GM23338 (cell line): ENCODE measurements at places on chromosomes 7 and 10.
A peak's percentile ranks its signal among the peaks of the same experiment; 100 is the strongest.

- H3K4me3 ChIP-seq: no peak overlapping the region
- H3K27me3 ChIP-seq: no peaks in the 10 kb centered on the region
- DNase-seq: no peak
These were observed 37.8 kb downstream of the PODXL start for GRCh38 chr7:131518626-131519025.

GRCh38 chr7:30915005-30915601 is 3.5 kb downstream of the AQP1 start:
- no peak overlapping the region for H3K4me3 ChIP-seq
- H3K4me1 ChIP-seq: no peaks in the 10 kb centered on the region
- no peak for DNase-seq
- H3K27ac ChIP-seq: no peak overlapping the region
- H3K27me3 ChIP-seq: no peaks in the 10 kb centered on the region

- no peak overlapping the region for H3K27ac ChIP-seq
- no peaks in the 10 kb centered on the region for H3K36me3 ChIP-seq
- no peak for DNase-seq
- H3K4me3 ChIP-seq: no peak overlapping the region
- no peaks in the 10 kb centered on the region for H3K27me3 ChIP-seq
- peaks cover 22% of the 10 kb centered on the region for H3K4me1 ChIP-seq
These were observed 71.3 kb downstream of the PARD3 start for GRCh38 chr10:34743814-34744213.

DNA sequence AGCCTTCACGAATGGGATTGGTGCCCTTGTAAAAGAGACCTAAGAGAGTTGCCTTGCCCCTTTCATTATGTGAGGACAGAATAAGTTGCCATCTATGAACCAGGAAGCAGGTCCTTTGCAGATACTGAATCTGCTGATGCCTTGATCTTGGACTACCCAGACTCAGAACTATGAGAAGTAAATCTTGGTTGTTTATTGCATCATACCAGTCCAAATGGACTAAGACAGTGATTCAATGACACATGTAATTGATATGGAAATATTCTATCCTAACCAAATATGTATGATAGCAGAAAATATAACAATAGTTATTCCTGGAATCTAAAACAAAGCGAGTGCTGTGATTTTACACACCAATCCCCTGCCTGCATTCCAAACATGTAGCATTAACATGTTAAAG is 17.0 kb upstream of the LYZL1 start:
- no peak for DNase-seq
- no peaks in the 10 kb centered on the region for H3K36me3 ChIP-seq
- no peaks in the 10 kb centered on the region for H3K27me3 ChIP-seq
- no peak overlapping the region for H3K4me3 ChIP-seq
- H3K4me1 ChIP-seq: peaks cover 2% of the 10 kb centered on the region; the same call in 1 of the 2 replicates

DNA sequence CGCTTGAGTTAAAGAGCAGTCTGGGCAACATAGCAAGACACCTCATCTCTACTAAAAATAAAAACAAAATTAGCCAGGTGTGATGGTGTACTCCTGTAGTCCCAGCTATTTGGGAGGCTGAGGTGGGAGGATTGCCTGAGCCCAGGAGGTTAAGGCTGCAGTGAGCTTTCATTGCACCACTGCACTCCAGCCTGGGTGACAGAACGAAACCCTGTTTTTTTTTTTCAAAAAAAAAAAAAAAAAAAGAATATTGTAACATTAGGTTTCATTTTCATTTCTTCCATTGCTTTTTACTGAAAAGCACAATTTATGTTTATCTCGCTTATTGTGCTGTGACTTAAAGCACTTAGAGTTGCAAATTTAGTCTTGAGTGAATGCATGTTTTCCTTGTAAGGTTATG is 80.0 kb downstream of the MLLT10 start:
- peak; percentile 22 for DNase-seq
- 0 out of 2 replicates have a peak overlapping the region, but pooled peaks have one; percentile 9 for H3K27ac ChIP-seq
- H3K36me3 ChIP-seq: no peaks in the 10 kb centered on the region
- no peaks in the 10 kb centered on the region for H3K27me3 ChIP-seq
- H3K4me1 ChIP-seq: no peaks in the 10 kb centered on the region

DNA sequence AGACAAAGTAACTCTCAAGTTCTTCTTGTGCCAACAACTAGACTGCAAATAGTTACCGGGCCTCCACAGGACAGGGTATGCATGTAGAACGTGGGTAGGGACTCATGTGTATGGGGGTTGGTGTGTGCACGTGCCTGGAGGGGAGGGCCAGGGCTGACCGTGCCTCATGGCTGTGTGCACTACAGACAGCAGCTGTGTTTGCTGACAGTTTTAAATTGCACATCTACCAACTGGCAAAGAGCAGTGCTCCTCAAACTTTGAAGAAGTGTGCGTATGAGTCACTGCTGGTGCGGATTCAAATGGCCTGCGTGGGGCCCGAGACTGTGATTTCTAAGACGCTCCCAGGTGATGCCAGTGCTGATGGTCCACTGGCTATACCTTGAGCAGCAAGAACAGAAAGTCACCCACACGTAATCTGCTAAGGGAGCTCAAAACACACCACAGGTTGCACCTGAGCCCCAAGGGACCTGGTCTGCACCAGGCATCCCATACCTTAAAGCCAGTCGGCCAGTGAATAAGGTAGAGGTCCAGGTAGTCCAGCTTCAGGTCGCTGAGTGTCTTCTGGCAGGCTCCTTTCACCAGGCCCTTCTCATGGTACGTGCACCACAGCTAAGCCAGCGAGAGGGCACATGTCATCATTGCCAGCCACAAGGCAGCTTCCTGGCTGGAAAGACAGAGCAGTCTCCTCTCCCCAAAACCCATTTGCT is 8.5 kb downstream of the AKR1B1 start:
- H3K4me3 ChIP-seq: no peak overlapping the region
- no peak for DNase-seq
- H3K4me1 ChIP-seq: no peaks in the 10 kb centered on the region
- no peak overlapping the region for H3K27ac ChIP-seq
- no peaks in the 10 kb centered on the region for H3K27me3 ChIP-seq
- peaks cover 29% of the 10 kb centered on the region; the same call in 1 of the 2 replicates for H3K36me3 ChIP-seq

DNA sequence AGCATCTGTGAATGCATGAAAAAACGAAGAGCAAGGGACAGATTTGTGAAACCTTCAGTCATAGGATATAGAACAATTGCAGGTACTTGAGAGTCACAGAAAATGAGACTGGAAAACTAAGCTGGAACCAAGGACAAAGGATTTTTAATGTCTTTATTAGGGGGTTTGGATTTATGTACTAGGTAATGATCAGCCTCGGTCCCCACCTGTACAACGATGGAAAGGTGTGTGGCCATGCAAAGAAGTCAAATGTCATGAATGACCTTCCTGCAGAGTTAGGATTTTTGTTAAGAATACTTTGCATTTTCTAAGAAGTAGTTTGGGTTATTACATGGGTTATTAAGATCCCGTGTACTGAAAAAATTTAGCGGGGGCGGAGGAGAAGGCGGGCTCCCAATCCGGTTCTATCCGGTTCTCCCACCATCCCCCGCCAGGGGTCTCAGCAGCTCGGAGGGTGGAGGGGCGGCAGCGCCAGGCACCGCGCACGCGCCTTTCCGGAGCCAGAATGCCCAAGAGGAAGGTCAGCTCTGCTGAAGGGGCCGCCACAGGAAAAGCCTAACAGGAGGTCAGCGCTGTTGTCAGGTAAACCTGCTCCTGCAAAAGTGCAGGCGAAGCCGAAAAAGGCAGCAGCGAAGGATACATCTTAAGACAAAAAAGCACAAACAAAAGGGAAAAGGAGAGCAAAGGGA is 327.5 kb upstream of the PLXDC2 start:
- DNase-seq: peak; percentile 91
- 0 out of 2 replicates have a peak overlapping the region, but pooled peaks have one; percentile 11 for H3K4me3 ChIP-seq
- H3K36me3 ChIP-seq: no peaks in the 10 kb centered on the region
- peak overlapping the region; percentile 77 for H3K27ac ChIP-seq
- H3K4me1 ChIP-seq: peaks cover 12% of the 10 kb centered on the region

GRCh38 chr7:74507538-74508319 is 54.0 kb downstream of the GTF2IRD1 start:
- no peak for DNase-seq
- H3K27ac ChIP-seq: no peak overlapping the region
- no peaks in the 10 kb centered on the region for H3K36me3 ChIP-seq
- no peaks in the 10 kb centered on the region for H3K27me3 ChIP-seq

- no peaks in the 10 kb centered on the region for H3K27me3 ChIP-seq
- no peak overlapping the region for H3K4me3 ChIP-seq
- H3K36me3 ChIP-seq: no peaks in the 10 kb centered on the region
- H3K27ac ChIP-seq: no peak overlapping the region
- DNase-seq: no peak
These were observed 27.3 kb downstream of the DIP2C start for GRCh38 chr10:662223-662605.

DNA sequence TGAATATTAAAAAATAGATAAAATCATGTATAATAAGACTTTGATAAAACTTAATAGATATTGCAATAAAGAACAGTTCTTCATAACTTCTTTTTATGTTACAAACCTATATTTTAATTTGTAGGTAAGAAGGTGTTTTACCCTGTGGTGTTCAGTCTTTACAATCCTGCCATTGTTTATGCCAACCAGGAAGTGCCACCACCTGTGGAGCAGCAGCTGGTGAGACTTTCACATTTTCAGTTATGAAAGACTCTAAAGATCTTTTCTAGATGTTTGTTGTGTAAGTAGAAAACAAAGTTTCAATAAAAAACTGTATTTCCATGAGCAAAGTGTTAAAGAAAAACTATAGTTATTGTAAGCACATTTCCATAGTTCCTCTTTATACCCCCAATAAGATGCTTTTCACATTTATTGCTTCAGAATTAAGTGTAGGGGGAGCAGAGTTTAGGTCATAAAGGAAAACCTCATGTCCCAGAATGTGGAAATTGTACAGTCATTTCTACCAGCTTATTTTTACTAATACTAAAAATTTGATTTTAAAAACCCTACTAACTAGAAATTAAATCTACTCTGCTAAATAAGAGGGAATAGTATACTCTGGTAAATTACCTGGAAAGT is 28.7 kb downstream of the CSGALNACT2 start:
- no peaks in the 10 kb centered on the region for H3K36me3 ChIP-seq
- no peak overlapping the region for H3K27ac ChIP-seq
- no peak for DNase-seq
- no peak overlapping the region for H3K4me3 ChIP-seq
- no peaks in the 10 kb centered on the region for H3K27me3 ChIP-seq

DNA sequence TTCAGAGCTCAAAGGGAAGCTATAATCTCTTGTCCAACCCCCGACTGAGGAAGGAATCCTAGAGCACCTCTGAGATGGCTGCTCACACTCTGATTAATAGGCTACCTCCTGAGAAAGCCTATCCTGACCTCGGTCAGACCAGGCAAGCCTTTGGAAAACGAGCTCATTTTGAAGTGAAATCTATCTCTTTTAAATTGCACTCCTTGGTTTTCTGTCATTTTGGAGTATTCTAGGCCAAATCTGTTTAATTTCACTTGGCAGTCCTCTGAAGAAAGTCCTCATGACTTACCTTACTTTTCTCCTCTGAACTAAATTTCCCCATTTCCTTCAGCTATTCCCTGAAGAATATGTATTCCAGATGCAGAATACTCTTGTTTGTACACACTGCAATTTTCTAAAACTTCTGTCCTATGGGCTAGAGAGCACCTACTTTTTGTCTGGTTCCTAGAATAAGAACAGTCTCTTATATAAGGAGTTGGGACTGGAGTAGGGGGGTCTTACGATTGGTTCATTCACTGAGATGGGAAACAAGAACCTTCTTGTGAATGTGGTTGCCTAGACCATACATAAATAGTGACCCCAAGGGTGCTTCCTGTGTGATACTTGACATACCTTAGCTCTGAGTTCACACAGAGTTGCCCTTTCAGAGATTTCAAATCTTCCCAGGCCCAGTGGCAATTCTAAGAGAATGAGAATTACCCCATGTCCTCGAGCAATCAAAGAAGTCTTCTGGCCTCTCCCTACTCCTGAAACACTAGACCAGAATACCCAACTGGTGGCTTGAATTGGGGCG is 31.9 kb upstream of the HPS1 start:
- H3K27me3 ChIP-seq: no peaks in the 10 kb centered on the region
- H3K4me3 ChIP-seq: no peak overlapping the region
- DNase-seq: peak; percentile 3
- no peak overlapping the region for H3K27ac ChIP-seq
- H3K4me1 ChIP-seq: no peaks in the 10 kb centered on the region
- H3K36me3 ChIP-seq: no peaks in the 10 kb centered on the region; the same call in 1 of the 2 replicates

- no peaks in the 10 kb centered on the region for H3K27me3 ChIP-seq
- H3K27ac ChIP-seq: no peak overlapping the region
- H3K4me3 ChIP-seq: no peak overlapping the region
- DNase-seq: no peak
These were observed 6.1 kb upstream of the TMEM184A start for GRCh38 chr7:1562116-1562515.

GRCh38 chr7:25820432-25821040 is 331.5 kb upstream of the NFE2L3 start:
- no peak overlapping the region for H3K4me3 ChIP-seq
- H3K27me3 ChIP-seq: no peaks in the 10 kb centered on the region
- peak; percentile 64 for DNase-seq

DNA sequence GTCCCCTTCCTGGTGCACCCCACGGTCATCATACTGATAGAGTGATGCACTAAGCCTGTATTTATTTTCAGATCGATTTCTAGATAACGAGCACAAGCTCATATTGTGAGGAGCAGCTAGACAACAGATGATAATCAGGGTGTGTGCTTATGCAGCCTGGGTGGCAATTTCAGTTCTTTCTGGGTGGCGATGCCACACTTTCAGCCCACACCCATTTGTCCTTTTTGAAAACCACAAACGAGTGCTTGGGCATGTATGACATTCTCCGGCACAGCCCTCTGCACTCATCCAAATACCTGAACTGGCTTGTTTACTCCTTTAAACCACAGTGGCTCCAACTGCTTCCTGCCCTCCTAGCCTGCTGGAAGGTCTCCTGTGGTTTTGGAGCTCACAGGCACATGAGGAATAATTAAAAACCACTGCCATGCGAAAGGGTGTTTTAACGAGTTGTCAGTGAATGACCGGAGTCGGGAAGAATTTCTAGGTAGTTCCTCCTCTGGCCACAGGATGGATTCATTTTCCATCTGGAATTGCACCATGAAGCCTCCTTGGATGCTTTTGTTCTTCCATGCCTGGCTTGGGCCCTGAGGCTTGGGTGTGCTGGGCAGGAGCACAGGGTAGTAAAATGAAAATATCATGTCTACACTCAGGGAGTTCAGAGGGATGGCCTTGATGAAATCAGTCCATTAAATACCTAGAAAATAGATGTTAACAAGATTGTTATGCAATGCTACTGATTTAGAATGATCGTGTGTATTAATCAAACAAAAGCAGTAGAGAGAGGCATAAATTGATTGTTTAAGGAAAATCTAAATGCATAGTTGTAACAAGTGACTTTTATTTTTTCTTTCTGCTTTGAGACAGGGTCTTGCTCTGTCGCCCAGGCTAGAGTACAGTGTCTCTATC is 52.4 kb upstream of the ITGB1 start:
- peak; percentile 75 for DNase-seq
- H3K27me3 ChIP-seq: no peaks in the 10 kb centered on the region
- peaks cover 15% of the 10 kb centered on the region for H3K4me1 ChIP-seq
- H3K4me3 ChIP-seq: no peak overlapping the region
- no peaks in the 10 kb centered on the region for H3K36me3 ChIP-seq
- no peak overlapping the region for H3K27ac ChIP-seq

DNA sequence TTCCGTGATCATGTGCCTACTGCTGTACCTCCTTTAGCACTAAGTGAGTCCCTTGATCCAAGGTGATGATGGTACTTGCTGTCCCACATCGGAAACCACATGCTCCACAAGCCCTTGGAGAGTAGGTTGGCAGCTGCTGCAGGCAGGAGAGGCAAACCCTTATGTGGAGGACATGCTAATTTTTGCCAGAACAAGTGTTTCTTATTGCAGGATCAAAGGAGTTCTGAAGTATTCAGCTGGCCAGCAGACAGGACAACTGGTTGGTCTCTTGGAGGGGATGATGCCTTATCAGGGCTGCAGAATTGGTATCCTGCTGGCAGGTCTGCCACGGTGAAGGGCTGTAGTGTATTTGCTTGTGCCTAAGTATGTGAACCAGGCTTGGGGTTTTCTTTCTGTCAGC is 36.8 kb downstream of the NACAD start:
- H3K4me3 ChIP-seq: no peak overlapping the region
- H3K36me3 ChIP-seq: no peaks in the 10 kb centered on the region
- H3K27ac ChIP-seq: no peak overlapping the region
- no peaks in the 10 kb centered on the region for H3K27me3 ChIP-seq
